CD4-positive, alpha-beta T cell treated with Interleukin-4 for 1 hour (primary cell): ENCODE measurements at places on chromosomes 1 and 21.
A peak's percentile ranks its signal among the peaks of the same experiment; 100 is the strongest.

DNA sequence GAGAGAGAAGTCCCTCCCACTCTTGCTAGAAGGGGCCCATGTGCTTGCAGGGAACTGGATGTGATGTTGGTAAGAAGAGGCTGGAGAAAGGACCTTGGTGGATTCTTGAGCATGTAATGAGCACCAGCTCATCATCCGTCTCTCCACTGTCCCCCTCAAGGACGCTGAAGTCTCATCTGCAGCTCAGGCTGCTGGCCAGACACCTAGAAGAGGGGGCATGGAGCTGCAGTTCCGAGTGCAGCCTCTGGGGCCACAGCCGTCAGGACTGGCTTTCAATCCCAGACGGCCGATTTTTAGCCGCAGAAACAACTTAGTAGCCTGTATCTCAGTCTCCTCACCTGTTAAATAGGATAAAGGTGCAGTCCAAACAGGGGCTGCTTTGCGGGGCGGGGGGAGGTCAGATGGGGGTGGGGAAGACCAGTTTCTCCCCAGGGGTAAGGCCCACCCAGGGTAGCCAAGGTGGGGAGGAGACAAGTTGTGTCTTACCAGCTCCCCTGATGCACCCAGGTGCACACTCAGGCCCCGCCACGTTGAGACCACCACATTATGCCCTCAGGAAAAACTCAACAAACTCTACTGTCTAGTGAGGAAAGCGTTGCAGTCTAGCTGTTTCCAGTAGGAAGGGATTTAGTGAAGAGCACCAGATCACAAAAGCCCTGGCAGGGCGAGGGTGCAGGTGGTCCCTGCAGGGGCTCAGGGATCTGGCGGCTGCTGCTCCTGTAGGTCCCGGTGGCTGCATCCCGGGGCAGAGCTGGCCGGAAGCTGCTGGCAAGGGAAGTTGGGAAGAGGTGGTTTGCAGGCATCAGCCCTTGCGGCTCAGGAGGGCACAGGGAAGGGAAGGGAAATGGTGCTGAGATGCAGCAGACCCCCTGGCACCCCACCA lies 29.5 kb downstream of the LDLRAP1 start:
- DNase-seq: peak; percentile 33

DNA sequence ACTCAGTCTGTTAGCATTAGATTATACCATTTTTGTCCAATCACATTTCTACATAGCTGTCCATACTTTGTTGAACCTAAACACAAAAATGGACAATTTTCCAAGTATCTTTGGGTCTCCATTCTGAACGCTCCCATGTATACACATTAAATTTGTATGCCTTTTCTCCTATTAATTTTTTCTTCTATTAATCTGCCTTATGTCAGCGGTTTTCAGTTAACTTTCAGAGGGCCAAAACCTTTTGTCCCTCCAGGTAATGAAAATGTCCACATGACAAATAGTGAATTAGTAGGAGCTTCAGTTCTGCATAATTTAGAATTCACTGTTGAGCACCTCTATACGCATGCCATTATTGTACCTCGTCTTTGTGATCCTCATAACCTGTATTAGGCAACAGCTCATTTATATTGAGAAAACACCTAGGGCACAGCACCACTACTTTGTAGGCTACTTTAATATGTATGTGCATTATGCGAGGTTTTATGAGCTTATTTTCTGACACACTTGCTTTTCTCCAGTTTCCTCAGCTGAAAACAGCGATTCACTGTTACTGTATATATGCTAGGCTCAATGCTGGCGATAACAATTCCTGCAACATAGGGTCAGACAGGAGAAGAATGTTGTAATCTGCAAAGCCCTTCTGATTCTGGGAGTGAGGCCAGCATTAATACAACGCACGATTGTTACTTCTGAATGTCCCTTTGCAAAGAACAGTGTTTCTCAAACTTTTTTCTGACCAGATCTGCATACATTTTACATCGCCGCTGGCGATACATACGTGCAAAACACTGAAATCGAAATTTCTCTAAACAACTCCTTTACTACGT lies 1.1 kb upstream of the ABCD3 start:
- no peak for DNase-seq

DNA sequence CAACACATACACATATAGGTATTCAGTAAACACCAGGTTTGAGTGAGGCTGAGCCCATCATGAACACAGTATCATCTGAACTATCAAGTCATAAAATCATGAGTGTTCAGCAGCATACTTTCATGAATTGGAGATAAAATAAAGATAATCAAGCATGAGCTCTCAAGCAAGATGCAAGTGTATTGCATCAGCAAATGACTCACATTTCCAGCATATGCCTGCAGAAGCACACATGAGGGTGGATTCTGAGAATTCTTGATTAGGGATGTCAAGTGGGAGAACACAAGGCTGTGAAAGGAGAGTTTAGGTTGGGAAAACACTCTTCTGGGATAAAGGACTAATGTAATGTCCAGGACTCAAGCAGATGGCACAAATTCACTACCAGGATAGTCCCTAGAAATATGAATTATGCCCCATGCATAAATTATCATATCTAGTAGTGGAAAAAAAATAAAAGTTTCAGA lies 299.2 kb downstream of the SRGAP2C start:
- DNase-seq: no peak

DNA sequence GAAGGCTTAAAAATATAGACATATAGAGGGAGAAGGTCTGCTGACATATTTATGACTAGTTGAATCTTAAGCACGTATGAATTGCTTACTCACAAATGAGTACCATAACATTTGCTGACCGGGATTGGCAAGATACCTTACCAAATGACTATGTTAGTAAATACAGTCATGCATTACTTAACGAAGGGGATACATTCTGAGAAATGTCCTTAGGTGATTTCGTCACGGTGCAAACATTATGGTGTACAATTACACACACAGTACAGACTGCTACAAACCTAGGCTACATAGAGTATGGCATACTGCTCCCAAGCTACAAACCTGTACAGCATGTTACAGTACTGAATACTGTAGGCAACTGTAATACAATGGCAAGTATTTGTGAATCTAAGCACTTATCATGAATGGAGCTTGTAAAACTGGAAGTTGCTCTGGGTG lies 19.4 kb upstream of the UBE2U start:
- DNase-seq: no peak

GRCh38 chr1:46180082-46180616 lies 3.9 kb upstream of the P3R3URF start:
- no peak for DNase-seq

GRCh38 chr1:167756730-167757405 lies 35.1 kb downstream of the MPZL1 start:
- DNase-seq: no peak

- no peak for DNase-seq
These were observed 11.9 kb downstream of the LHX4 start for GRCh38 chr1:180241716-180242544.
